Chondrocyte (in vitro differentiated cells): ENCODE measurements at places on chromosomes 7 and 10.

DNA sequence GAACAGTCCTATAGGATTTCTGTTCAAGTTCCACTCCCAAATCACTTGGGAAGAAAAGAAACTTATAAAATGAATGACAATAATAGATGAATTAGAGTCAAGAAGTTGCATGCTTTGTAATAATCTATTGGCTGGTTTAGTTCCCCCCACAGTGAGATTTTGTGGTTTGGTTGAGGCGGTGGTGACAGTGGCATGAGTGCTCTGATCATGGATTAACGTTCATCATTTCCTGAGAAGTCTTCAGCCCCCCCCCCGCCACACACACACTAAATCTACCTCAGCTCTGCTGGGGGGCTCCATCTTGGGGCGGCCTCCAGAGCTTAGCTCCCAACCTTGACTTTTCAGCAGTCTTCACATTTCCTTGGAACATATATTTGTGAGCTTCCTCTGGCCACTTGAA is 121.7 kb downstream of the ABCA13 start:
- no peak for DNase-seq

GRCh38 chr10:16968416-16969041 is 151.3 kb upstream of the RSU1 start:
- no peak for DNase-seq

- no peak for DNase-seq
These were observed 83.6 kb downstream of the MGMT start for GRCh38 chr10:129550658-129551057.

DNA sequence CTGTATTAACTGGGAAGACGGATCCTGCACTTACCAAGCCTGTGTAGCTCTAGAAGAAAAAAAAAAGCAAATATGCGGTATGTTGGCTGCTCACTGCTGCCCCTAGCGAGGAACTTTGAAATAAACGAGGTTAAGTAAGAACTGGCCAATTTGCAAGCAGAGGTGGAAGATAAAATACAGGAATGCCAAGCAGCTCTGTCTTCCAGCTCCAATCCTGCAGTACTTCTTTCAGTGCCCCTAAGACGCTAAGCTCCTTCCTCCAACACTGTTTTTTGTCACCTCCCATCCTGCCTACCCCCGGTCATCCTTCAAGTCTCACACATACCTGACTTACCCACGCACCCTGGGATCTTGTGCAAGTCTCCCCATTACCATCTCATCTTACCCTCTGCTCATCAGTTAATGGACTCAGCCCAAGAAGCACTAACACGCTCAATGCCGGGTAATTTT is 809 bp downstream of the C10orf143 start:
- no peak for DNase-seq

GRCh38 chr10:29826801-29827450 is 192.2 kb upstream of the SVIL start:
- DNase-seq = no peak
